ENCODE measurements at places on chromosomes 6 and 20. TPM values are rescaled to one million over a fixed set of nuclear protein-coding genes. Genes with fewer than 3 reads are reported as not detected.

The PLCB4 gene
- total RNA-seq = 13.0 TPM

- no peak overlapping the region for H3K4me3 ChIP-seq
- H3K36me3 ChIP-seq = no peaks in the 10 kb centered on the region
- no peaks in the 10 kb centered on the region for H3K27me3 ChIP-seq
Observed at GRCh38 chr20:40390654-40391053, 298.4 kb downstream of the MAFB start.

The WFDC10B gene
- not detected for total RNA-seq

The ZNF322 gene
- total RNA-seq = 22.7 TPM

DNA sequence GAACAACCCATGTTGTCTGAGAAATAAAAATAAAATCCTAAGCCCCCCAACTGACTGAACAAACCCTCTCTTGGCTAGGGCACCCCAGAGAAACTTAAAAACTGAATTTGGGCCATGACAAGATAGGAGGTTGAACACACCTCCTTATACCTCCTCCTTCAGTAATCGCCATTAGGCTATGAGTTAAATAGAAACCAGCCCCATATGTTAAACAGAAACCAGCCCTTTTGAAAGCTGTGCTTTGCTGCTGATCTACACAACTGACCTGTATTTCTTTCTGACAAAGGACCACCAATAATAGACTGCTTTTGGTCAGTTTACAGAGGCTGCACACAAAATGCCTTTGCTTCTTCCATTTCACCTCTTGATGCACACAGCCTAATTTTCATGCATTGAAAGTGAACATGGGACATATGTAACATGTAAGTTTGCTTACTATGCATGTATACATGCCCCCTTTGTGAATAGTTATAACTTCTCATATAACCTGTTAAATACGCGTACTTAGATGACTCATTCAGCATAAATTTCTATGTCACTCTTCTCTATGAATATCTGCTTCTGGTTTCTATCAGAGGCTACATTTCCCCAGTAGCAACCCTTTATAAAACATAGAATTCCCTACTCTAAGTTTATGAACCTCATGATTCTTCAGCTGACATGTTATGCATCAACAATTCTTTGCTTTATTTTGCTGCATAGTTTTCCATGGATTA is 462.9 kb downstream of the COL12A1 start:
- no peaks in the 10 kb centered on the region for H3K4me1 ChIP-seq
- DNase-seq = no peak
- no peaks in the 10 kb centered on the region for H3K27me3 ChIP-seq
- H3K27ac ChIP-seq = no peak overlapping the region
- H3K36me3 ChIP-seq = no peaks in the 10 kb centered on the region
- H3K4me3 ChIP-seq = no peak overlapping the region

All from osteoblast (primary cell).